GM12891 (cell line): ENCODE measurements at places on chromosomes 6 and 20.

DNA sequence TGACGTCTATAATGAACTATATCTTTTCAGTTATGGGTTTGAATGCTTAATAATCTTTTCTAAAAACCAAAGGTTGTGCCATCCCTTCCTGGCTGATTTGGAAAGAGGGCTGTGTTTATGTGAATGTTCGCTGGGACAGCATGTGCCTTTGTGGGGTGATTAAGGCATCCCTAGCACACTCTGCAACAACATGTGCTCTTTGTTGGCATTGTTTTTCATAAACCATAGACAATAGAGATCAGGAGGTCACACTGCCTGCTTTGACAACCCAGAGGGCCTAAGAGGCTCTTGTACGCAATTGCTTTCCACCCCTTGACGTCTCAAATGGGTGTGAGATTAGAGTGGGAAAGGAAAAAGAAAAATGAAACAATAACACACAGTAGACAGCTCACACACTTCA lies 116.0 kb downstream of the LRRC1 start:
- DNase-seq, result no peak

GRCh38 chr6:12048609-12049008 lies 36.5 kb downstream of the HIVEP1 start:
- no peak for DNase-seq

- DNase-seq, result no peak
These were observed 86.2 kb downstream of the ANKRD60 start for GRCh38 chr20:58141971-58142842.

GRCh38 chr6:162512744-162513143 lies 214.8 kb downstream of the PRKN start:
- no peak for DNase-seq

GRCh38 chr6:53484476-53485280 lies 60.2 kb downstream of the GCLC start:
- DNase-seq, result no peak

- no peak for DNase-seq
These were observed 195.7 kb upstream of the SASH1 start for GRCh38 chr6:148146717-148147462.

DNA sequence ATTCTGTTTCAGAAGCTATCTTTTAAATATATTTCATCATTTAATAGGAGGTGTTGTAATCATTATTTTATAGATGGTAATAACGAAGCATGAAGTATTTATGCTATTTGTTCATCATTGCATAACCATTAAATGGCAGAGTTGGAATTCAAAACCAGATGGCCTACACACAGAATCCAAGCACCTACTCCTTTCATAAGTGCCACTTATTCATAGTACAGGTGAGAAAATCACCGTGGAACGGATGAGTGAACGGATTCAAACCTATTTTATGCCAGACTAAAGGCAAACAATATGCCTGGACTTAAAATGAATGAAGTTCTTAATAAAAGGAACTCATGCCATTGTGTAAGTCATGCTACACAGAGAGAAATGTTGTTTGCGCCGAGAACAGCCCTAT lies 397.9 kb upstream of the ADGRB3 start:
- no peak for DNase-seq

DNA sequence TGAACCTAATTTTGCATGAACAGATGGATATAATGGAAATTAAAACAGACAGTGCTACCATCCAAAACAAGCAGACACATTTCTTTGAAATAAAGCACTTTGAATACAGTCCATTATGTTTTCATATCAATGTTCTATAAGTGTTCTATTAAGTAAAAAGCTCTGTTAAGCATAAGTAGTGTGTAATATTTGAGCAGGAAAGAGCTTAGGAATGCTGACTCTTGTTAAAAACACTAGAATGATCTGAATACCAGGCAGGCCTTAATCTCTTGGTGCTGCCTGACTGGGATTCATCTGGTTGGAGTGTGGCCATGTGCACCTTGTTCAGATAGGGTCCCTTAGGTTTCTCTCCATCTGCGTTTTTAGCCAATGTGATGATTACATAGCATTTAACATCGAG lies 130.9 kb downstream of the KIF6 start:
- no peak for DNase-seq

GRCh38 chr6:49852975-49853374 lies 13.4 kb downstream of the CRISP1 start:
- no peak for DNase-seq

DNA sequence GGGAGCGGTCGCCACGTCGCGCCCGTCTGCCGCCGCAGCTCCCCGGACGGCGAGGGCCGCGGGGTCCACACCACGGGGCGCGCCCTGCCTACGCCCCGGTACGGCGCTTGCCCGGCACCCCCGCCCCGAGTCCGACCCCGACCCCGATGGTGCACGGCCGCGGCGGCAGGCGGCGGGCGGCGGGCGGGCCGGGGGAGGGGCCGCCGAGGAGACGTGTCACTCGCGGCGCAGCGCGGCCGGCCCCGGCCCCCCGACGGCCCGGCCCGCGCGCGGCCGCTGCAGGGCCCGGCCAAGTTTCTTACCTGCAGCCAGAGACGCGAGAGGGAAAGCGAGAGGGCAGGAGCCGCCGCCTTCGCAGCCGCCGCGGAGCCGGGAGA lies 328 bp downstream of the RRBP1 start:
- no peak for DNase-seq

DNA sequence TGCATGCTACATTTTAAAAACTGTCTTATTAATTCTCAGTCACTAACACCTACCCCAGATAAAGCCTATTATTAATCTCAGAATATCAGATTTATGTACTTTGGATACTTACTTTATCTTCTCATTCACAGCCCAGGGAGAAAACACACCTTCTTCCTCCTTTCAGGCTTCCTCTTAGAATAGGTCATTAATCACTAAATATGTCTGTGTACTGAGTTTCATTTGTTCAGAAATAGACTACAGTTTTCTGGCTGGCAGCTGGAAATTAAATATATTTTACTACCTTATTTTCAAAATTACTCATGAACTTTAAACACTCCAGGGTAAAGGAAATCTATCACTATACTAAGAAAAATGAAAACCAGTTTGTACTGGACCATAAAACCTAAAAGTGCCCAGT lies 147.7 kb upstream of the DST start:
- DNase-seq, result no peak

DNA sequence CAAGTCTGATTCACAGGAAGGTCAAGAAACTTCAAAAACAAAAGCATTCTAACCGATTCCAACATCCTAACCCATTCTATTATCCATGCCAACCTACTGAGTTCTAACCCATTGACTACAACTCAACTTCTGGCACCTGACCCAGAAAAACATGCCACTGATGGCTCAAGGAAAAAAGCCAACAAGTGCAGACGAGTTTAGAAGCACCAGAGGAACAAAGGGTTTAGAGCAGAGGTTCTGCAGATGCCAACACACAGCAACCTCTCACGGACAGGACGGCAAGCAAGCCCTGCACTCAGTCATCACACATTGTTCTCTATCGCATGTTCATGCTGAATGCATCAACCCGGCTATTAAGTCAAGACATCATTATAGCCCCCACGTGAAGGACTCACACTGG lies 25.2 kb upstream of the MC3R start:
- no peak for DNase-seq

- DNase-seq, result no peak
These were observed 44.5 kb downstream of the SLC52A3 start for GRCh38 chr20:723756-724155.

- no peak for DNase-seq
These were observed 10.4 kb downstream of the SRXN1 start for GRCh38 chr20:642398-643174.

- no peak for DNase-seq
These were observed 5.8 kb upstream of the SIM1 start for GRCh38 chr6:100470422-100471120.

GRCh38 chr6:133805876-133806275 lies 83.0 kb upstream of the TCF21 start:
- DNase-seq, result no peak

DNA sequence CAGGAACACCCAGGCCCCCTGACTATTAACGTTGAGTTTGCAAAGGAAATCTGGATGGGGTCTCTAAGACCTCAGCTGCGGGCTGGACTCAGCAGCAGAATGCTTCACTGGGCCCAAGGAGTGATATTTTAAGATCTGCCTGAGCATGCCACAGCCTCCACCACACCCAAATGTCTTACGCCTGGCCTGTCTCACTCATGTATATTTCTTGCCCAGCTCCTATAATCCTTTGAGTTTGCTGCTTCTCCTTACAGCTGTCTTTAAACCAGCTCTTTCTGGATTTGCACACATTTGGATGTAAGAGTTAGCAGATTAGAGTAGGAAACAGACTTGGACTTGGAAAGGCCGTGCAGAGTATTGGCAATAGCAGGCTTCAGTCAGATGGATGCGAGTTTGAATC lies 16.4 kb downstream of the CASS4 start:
- no peak for DNase-seq

DNA sequence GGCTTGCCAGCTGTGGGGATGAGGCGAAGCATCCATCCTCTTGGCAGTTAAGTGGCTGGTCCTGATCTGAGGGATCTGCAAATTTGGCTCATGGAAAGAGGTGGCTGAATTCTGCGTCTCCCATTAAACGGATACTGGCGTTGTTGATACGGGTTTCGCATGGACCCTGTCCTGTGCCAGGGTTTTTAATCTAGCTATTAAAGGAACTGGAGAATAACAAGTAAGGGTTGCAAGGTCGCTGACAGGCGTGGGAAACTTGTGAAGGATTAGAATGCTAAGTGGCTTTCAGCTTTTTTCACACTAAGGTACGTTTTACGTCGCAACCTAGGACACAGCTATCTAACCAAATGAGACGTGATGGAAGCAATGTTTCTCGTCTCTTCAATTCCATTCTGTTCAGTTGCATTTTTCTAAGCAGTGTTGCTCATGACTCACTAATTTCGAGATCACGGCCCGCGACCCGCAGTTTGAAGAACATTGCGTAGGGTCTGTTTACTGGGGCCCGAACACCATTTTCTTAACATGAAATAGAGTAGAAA lies 852 bp downstream of the GMNN start:
- DNase-seq, result no peak

DNA sequence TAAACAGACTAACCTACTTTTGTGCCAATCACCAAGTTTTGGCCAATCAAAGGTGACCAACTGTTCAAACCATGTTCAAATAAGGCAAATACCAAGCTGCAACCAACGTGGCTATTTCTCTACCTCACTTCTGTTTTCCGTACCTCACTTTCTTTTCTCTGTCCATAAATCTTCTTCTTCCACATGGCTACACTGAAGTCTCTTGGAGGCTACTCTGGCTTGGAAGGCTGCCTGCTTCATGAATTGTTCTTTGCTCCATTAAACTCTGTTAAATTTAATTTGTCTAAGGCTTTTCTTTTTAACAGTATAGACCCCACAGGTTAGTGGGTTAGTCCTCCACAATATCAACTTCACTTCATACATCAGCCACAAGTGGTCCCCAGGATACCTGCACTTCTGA lies 58.8 kb downstream of the MKKS start:
- DNase-seq, result no peak

DNA sequence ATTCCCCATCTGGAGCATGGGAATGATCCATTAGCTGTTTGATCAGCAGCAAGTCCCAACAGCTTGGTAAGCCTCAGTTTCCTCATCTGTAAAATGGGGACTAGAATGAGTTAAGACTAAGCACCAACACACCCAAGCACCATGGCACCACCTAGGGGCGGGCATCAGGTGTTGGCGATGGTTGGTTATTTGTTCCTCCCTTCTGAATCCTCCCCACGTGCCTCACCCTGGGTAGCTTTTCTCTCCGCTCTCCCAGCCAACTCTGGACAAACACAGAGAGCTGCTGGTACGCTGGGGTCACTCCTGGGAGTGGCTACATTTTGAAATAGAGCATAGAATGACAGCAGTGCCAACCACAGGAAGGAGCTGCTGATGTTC lies 13.3 kb upstream of the ITPR3 start:
- DNase-seq, result no peak

DNA sequence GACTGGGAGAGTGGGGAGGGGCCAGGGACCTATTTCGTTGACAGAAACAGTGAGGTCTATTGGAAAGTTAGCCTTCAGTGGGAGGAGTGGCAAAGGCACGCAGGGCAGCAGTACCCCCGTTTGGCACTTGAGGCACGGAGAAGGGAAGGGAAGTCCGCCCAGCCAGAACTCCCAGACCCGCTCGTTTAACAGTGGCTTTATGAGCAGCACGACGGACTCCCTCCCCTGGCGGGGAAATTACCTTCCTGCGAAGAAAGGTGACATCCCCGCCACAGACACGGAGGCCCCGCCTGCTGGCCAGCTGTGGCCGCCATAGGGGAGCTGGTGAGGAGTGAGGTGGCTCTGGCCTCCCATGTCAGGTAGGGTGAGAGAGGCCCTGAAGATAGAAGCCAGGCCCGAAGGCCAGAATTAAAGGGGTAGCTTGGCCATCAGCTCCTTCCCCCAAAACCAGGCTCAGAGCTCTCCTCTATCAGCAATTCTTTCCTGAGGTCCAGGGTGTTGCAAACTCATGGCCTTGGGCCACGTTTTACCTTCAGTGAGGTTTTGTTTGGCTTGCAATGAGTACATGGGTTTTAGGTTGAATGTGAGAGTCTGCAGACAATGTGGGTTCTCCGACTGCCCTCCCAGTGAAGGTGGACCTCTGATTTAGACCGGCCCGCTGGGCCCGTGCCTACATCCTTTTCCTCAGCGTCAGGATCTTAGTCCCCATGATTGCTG lies 123.7 kb downstream of the MRPL14 start:
- DNase-seq, result no peak

- DNase-seq, result no peak
These were observed 52.7 kb downstream of the KDM1B start for GRCh38 chr6:18207949-18208348.

DNA sequence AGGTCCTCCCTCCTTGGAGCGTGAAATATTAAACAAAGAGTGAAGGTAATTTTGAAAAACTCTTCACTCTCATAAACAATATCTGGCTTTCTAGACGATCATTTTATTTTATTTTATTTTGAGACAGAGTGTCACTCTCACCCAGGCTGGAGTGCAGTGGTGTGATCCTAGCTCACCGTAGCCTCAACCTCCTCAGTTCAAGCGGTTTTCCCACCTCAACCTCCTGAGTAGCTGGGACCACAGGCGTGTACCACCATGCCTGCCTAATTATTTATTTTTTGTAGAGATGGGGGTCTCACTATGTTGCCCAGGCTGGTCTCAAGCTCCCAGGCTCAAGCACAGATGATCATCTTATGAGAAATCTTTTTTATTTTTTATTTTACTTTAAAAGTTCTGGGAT lies 16.4 kb downstream of the ZNF831 start:
- no peak for DNase-seq

GRCh38 chr6:129497481-129498441 lies 212.2 kb downstream of the ARHGAP18 start:
- DNase-seq, result no peak

- no peak for DNase-seq
These were observed 157.3 kb downstream of the DTNBP1 start for GRCh38 chr6:15505463-15505918.
